ENCODE measurements at places on chromosomes 13 and 19.

DNA sequence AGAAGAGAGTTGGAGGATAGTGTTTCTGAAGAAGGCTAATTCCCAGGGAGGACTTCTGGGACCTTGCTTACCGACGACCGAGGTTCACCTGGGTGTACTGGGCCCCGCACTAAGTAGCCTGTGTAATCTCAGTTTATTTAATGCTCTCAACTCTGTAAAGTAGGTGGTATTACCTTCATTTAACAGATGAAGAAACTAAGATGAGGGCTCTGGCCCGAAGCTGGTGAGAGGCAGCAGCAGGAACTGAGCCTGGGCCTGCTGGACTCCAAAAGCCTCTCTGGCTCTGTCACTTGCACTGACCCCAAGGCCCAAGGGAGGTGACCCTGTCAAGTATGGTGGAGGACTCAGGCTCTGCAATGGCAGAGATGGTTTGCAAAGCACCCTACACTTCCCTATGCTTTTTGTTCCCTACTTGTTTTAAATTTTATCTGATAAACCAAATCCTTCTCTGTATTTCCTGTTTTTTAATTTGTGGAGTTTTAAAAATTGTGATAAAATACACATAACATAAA lies 50.6 kb downstream of the GGACT start:
- DNase-seq, result no peak

DNA sequence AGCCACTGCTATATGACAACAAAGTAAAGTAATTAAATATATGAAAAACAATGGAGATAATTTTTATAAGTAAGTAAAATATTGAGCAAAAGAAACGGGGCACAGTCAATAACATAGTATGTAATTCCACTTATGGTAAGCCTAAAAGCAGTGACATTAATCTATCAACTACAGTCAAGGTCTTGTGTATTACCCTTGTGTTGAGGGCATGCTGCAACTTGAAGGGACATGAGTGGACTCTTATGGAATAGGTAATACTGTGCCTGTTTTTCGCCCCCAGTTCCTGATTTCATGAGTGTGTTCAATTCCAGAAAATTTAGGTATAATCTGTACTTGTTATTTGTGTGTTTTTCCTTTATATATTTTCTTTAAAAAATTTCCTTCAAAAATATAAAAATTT lies 201.3 kb upstream of the SLITRK6 start:
- no peak for DNase-seq

DNA sequence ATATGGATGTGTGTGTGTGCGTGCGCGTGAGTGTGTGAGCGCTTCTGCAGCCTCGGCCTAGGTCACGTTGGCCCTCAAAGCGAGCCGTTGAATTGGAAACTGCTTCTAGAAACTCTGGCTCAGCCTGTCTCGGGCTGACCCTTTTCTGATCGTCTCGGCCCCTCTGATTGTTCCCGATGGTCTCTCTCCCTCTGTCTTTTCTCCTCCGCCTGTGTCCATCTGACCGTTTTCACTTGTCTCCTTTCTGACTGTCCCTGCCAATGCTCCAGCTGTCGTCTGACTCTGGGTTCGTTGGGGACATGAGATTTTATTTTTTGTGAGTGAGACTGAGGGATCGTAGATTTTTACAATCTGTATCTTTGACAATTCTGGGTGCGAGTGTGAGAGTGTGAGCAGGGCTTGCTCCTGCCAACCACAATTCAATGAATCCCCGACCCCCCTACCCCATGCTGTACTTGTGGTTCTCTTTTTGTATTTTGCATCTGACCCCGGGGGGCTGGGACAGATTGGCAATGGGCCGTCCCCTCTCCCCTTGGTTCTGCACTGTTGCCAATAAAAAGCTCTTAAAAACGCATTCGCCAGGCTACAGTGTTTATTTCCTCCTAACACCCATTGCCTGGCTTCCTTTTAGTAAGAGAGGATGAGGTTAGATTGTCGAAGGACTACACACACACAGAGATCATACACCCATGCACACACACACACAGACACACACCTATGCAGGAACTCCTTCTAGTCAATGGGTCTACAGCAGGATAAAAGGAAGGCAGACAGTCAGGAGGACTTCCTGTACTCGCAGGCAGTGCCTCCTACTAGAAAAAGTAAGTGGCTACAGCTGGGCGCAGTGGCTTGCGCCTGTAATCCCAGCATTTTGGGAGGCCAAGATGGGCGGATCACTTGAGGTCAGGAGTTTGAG lies 7.1 kb downstream of the FOSB start:
- no peak for DNase-seq

GRCh38 chr19:30455881-30456280 lies 83.7 kb downstream of the ZNF536 start:
- no peak for DNase-seq

DNA sequence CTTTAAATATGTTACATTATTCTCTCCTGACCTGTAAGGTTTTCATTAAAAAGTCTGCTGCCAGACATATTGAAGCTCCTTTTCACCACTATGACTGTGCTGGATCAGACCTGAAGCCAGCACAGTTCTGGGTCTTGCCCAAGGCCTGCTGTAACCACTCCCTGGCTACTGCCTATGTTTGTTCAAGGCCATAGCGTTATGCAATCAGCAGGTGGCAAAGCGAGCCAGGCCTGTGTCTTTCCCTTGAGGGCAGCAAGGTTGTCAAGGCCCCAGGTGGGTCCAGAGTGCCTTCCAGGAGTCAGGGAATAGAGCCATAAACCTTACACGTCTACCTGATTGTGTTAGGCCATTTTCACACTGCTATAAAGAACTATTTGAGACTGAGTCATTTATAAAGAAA lies 496.8 kb upstream of the PCDH9 start:
- no peak for DNase-seq

DNA sequence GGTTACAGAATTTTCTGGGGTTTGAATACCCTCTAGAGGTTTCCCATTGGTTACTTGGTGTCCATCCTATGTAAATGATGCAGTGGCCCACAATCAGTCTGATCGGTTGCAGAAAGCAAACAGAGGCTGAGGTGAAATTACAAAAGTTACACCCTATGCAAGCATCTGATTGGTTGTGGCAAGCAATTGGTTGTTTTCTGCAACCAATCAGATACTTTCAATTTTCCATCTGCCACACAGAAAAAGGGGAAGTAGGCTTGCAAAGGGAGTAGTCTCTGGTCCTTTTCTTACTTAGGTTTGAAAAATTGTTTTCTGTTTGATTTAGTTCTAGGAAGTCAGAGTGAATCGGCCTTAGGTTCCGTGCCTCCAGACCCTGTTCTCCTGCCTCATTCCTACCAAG lies 93.1 kb downstream of the WTIP start:
- DNase-seq, result no peak
